HCT116 (cell line): ENCODE measurements at places on chromosomes 7 and 10. TPM values are rescaled to one million over a fixed set of nuclear protein-coding genes. Genes with fewer than 3 reads are reported as not detected.
A peak's percentile ranks its signal among the peaks of the same experiment; 100 is the strongest.

ASIC3 gene
- 4.4 TPM for total RNA-seq

DNA sequence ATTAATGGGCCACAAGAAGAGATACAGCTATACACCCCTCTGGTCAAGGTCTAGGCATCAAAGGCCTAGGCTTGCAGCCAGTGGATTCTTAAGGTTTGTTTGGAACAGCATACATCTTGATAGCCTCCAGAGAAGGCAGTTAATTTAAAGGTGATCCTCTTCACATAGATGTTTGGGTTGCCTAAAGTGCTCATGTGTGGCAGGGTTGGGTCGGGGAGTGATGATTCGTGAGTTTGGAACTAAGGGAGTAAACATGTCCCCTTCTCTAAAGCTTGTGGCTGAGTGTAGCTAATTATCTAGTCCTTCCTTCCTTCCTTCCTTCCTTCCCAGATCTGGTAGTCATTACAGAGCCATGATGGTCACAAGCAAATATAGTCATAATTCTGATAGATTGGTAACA is 12.4 kb downstream of the PCLO start:
- DNase-seq: no peak

DNA sequence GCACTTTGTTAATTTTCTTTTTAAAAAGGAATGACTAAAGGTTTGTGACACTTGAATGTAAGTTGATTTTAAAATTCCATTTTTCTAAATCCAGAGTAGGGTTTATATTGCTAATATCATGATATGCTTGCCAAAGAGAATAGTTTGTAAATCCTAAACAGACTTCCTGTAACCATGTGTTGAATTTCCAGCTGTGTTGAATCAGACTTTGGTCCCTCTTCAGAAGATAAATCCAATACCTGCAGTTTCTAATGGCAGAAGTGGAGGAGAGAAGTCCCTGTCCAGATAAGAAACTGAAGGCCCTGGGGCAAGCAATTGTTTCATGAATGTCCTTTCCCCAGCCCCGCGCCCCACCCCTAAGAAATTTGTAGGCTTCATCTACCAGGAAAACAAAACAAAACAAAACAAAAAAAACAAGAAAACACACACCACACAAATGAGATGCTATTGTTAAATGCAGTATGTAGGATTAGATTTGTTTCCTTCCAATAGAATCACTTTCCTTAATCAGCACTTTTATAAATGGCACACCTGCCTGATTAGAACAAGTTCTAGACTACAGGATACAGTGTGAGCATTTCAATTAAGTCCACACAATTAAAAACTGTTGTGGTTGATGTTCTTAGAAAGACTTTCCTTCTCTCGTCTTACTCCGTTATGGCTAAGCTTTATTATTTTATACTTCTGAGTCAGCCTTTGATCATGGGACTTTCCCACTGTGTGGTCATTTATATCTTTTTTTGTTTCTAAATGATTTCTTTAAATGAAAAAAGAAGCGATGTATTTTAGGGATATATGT is 122.8 kb downstream of the KAT6B start:
- no peak for DNase-seq

ZYX gene
- 144 TPM for total RNA-seq

DNA sequence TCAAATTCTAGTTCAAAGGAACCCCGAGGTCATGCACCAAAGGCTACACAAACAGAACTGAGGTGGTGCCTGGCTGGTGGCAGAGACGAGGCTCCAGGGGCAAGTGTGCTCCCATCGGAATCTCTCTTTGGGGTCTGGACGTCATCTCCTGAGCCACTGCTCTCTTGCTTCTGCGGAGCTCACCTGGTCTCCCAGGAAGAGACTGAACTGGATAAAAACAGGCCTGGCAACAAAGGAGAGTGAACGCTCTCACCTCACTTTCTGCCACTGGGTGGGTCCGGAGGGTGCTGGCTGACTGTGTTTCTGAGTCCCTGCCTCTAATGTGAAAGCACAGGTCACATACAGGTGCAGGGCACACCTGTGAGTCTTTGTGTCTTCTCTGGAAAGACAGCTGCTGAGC is 22.4 kb downstream of the VIPR2 start:
- DNase-seq: no peak

DNA sequence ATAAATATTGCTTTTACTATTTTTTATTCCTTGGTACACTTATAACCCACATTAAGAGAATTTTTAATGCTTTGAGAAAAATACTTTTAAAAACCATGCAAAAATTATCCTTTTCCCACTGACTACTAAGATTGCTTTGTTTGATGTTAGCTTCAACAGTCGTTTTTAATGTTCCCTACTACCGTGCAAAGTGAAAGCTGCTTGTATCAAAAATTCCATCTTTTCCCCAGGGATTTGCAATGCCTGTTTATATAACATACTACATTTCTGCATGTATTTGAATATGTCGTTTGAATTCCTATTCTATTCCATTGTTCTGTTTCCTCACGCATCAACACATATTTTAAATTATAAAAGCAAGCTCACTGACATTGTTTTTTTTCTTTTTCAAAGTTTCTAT is 54.4 kb downstream of the TFPI2 start:
- DNase-seq: no peak

DNA sequence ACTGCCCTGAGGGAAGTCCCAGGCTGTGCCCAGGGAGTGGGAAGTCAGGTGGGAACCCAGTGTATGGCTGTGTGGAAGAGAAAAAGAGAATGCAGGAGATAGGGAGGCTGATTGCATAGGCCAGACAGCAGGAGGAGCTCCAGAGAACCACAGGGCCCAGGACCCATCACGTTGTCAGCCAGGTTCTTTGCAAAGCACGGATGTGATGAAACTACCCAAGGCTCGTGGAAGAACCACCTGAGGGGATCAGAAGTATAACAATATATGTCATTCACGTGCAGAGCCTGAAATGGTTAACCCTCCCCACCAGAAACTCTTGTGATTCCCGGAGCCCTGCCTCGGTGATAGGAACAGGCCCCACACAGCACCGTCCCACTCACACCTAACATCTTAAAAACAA is 83.6 kb downstream of the LARP4B start:
- DNase-seq: no peak

DNA sequence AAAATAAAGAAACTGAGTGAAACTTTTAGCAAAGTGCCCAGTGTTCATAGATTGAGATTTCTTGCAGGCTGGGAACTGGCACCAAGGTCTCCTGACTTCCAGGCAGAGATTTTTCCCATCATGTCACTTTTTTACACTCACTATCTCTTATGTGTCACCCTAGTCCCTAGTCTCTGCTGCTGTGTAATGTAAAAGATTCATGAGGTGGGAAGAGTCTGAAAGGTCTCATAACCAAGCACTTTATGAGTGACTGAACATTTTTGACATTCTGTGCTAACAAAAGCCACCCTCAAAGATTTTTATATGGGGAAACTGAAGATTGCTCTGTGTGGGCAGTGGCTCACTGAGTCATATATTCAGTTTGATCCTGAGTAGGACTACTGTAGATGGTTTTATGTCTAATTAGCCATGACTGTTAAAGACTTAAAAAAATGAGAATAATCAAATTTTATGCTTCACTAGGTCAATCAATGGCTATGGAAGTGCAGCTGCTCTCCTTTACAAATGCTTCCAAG is 900.3 kb upstream of the SORCS1 start:
- no peak for DNase-seq

FHIP2A gene
- 20.7 TPM for total RNA-seq

GRCh38 chr7:156634117-156634516 is 6.5 kb upstream of the RNF32 start:
- DNase-seq: no peak

- no peak for DNase-seq
Measured at GRCh38 chr7:157909370-157909769, 572.6 kb downstream of the DNAJB6 start.

GRCh38 chr7:31958226-31958625 is 112.0 kb downstream of the PDE1C start:
- DNase-seq: no peak

DNA sequence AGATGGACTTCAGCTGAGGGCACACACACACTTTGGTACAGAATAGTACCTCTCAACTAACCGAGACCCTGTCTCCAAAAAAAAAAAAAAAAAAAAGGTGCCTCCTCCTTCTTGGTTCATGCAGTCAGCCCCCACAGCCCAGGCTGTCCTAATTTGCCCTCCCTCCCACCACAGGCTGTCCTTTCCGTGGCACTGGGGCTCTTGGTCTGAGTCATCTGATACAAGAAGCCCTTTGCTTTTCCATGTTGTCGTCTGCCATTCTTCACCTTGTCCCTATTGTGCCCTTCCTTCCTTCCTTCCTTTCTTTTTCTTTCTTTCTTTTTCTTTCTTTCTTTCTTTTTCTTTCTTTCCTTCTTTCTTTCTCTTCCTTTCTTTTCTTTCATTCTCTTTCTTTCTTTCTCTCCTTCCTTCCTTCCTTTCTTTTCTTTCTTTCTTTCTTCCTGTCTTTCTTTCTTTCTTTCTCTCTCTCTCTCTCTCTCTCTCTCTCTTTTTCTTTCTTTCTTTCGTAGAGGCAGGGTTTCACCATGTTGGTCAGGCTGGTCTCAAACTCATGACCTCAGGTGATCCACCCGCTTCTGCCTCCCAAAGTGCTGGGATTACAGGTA is 96.0 kb upstream of the IKZF1 start:
- no peak for DNase-seq

AMPH gene
- not detected for total RNA-seq

GRCh38 chr7:148153616-148154284 is 436.8 kb upstream of the C7orf33 start:
- DNase-seq: no peak

SSMEM1 gene
- total RNA-seq: not detected

IFIT2 gene
- total RNA-seq: 1.0 TPM

DNA sequence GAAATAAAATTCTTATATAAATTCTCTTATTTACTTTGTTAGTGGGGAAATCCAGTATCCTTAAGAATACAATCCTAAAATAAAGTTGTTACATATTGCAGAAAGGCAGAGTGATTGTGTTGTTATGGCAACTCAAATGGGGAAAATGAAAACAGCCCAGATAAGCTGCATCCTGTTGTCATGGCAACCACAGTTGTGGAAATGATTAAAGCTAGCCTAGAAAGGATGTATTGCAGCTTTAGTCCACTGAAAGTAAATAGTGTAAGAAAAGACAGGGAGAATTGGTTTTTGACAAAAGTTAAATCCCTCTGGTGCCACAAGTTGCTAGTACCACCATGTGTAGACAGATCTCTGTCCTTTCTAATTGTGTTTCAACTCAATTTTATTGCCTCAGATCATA is 43.2 kb downstream of the BTRC start:
- DNase-seq: peak; percentile 6

EIF4H gene
- total RNA-seq: 384 TPM

NRP1 gene
- 3.8 TPM for total RNA-seq

KAZALD1 gene
- total RNA-seq: 16.0 TPM

DNA sequence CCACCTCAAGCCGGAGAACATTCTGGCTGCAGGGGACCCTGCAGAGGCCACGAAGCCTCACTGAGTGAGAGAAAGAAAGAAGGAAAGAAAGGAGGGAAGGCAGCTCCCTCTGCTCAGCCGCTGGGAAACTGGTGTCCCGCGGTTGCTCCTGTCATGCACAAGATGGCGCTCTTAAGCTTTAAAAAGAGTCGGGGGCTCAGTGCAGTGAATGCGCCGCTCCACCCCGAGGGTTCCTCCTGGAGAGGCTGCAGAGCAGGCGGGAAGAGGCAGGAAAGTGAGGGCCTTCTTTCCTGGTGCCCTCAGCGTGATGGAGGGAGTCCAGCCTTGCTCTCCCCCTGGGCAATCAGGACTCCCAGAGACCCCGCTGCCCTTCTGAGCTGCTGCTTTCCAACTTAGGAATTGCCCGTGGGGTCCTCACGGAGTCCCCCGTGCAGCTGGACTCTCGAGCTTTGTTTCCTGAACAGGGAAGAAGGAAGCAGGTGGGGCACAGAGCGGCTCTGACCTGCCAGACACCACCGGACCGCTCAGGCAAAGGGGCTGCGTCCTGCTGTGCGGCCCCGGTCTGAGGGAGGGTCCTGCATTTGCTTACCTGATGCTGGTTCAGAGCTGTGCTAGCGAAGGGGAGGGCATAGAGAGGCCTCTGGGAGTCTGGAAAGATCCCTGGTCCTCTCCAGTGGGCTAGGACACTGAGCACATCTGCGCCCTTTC is 141.9 kb upstream of the MKI67 start:
- DNase-seq: peak; percentile 31

GRCh38 chr7:74306730-74307469 is 17.7 kb downstream of the CLIP2 start:
- DNase-seq: no peak

JAKMIP3 gene
- total RNA-seq: 0.17 TPM

DNA sequence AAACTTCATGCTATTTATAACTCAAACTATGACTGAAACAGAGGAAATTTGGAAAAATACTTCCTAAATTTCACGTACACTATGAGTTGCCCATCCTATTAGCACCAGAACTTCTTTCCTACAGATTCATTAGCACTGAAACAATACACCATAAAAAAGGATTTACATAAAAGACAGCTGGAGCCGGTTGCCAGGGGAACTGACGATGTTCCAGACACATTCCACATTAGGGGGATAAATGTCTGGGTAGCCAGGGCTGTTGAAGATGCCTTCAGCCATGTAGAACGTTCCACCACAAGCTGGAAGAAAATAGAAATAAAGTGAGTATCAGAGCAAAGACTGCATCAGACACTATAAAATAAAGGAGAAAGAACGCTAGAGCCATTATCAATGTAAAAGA is 129.8 kb upstream of the RSU1 start:
- DNase-seq: no peak

GRCh38 chr7:18019555-18019954 is 8.1 kb downstream of the PRPS1L1 start:
- DNase-seq: peak; percentile 16

KCND2 gene
- 0.05 TPM for total RNA-seq

DNA sequence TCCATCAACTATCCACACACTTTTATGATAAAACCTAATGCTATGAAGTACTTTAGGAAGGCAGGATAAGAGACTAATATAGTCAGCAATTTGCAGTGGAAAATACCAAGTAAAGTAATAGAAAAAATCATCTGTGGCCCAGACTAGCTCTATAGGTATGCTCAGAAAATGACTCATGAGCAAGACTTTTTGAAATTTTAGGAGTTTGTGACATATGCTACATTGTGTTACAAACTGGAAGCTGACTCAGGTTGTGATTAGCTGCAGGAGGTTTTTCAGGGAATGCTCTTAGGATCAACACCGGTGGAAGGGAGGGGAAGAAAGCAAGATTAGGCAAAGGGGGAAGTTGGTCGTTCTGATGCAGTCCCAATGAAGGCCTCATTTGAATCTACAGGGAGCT is 56.1 kb downstream of the FEZF1 start:
- no peak for DNase-seq

- DNase-seq: no peak
Measured at GRCh38 chr7:120052884-120053382, 220.0 kb upstream of the KCND2 start.

OR2A5 gene
- not detected for total RNA-seq

RBP4 gene
- total RNA-seq: 2.4 TPM

GRCh38 chr7:21044913-21045568 is 258.4 kb upstream of the SP8 start:
- DNase-seq: no peak

OR9A2 gene
- total RNA-seq: not detected

RBP3 gene
- not detected for total RNA-seq

GRCh38 chr7:107384025-107384424 is 85.8 kb upstream of the GPR22 start:
- no peak for DNase-seq

GRCh38 chr10:96548589-96548988 is 34.9 kb upstream of the TLL2 start:
- DNase-seq: no peak

SLC4A2 gene
- total RNA-seq: 240 TPM

PRSS1 gene
- 14.6 TPM for total RNA-seq

VSTM2A gene
- total RNA-seq: not detected
